ENCODE measurements at places on chromosomes 3 and 15.

GRCh38 chr3:99969136-99969535 is 145.2 kb downstream of the FILIP1L start:
- no peak for DNase-seq

DNA sequence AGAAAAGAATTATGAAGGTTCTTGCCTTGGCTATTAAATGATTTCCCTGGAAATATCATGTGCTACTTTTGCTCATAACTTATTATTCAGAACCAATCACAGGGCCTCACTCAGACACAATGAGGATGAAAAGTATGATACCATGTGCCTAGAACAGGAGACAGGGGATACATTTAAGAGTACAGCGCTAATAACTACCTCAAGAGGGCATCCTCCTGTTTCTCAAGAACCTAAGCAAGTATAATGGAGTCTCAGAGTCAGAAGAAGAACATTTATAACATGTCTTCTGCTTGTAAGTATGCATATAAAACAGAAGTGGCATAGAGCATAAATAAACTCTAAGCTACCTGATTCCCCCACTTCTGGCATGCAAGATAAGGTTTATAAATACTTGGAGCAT is 125.4 kb upstream of the MME start:
- no peak for DNase-seq

DNA sequence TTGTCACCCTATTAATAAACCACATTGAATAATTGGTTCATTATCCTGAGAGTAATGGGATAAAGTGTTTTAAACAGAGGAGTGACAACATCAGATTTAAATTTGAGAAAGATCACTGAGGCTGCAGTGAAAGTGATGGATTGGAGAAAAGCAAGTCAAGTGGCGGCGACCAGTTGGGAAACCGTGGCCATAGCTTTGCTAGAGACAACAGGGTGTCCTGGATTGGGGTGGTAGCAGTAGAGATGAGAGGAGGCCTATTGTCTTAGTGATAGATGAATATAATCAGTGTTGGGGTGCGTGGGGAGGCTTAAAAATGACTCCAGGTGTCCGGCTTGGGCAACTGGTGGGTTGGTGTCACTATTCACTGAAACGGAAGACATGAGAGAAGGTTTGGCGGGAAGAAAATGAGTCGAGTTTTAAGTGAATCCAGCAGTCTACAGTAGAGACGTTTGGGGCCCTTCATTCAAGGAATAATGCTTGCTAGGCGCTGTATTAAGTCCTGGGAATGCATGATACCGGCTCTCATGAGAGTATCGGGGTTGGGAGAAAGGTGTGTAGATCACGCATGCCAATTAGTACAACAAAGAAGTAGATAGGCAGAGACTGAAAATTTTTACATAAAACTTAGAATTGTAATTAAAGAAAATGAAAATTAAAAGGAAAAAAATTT is 819 bp downstream of the NEK4 start:
- no peak for DNase-seq

- no peak for DNase-seq
Observed at GRCh38 chr15:99503411-99503810, 62.4 kb upstream of the MEF2A start.

DNA sequence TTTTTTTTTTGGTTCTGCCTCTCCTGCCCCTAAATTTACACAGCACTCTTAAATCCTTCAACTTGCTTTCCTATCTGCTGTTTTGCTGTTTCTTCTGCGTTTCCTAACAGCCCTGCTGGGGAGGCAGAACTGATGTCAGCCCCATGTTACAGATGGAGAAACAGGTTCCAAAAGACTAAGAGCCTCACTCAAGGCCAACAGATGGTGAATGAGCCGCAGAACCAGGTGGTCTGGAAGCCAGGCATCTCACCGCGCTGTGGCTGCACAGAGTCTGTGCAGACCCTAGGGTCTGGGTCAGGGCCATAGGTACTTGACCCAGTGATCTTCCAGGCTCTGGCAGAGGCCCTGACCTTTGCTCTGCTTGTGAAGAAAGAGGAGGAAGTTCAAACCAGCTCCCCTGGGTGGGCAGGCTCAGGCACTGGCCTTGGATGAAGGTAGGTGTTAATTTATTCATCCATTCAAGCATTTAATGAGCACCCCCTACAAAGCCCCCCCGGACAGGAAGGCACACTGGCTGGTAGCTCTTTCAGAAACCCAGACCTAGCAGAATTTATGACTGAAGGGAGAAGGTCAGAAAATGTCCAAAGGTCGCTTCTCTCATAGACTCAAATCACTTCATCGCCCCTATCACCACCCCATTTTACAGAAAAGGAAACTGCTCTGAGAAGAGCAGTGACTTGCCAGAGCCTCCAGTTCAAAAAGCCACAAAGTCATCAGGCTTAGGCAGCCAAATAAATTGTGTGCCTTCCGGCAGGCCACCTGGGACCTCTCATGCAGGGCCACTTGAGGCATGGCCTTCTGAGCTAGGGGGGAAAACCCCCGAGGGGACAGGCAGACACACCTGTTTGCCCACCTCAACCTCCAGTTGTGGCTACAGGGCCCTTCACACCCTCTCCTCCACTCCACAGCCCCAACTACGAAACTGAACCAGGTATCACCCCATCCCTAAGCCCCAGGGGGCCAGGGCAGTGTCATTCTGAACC is 2.7 kb downstream of the CHDH start:
- DNase-seq = no peak

DNA sequence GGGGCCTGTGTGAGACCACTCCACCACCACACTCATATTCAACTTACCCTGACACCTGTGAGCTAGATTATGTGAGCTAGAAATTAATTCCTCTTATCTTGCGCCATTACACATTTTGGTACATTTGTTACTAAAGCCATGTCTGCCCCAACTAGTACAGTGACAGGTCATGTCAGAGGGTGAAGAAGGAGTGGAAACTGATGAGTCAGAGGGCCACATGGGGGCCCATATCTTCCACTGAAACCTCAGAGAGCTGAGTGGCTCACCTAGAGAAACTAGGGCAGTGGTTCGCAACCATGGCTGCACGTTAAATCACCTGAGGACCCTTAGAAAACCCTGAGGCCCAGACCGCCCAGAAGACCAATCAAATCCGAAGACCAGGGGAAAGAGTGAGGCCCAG is 15.7 kb upstream of the MEF2A start:
- no peak for DNase-seq

DNA sequence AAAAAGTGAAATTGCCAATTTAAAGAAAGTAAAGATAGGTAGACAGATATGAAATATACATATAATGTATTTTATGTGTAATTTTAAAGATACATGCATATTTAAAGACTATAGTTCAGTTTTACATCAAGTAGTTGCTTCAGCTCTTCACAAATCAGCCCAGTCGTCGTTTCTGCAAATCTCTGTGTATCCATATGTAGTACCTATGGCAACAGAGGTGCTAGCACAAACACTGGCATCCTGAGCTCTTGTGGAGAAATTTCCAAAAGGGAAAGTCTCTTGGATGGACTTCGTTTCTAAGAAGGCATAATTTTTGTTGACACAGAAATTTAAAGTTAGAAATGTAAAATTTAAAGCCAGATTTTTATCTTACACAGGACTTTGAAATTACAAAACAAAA is 1284.7 kb downstream of the ROBO1 start:
- no peak for DNase-seq

All from NCI-H1694 (cell line).